ENCODE measurements at places on chromosomes 4 and X.

- no peak for DNase-seq
Measured at GRCh38 chr4:9781343-9782135, at the start of gene DRD5. Gene DRD5, plus strand, starts transcription at chr4:9781634. Its CDS starts 396 bp downstream, at chr4:9782030.

DNA sequence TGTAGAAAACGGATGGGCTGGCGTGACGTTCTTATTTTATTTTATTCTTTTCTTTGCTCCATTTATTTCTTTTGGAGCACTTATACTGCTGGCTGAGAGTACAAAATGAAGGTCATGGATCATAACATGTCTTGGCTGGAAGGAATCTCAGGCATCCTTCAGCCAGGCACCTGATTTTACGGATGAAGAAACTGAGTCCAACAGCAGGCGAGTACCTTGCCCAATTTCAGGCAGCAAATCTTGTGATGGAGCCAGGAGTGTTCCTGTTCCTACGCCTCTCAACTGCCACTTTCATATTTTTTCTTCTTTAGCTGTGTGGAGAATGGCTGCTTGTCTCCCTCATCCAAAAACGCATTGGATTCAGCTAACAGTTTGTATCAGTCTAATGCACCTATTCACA is 332.1 kb upstream of the IGFBP7 start:
- no peak for DNase-seq

DNA sequence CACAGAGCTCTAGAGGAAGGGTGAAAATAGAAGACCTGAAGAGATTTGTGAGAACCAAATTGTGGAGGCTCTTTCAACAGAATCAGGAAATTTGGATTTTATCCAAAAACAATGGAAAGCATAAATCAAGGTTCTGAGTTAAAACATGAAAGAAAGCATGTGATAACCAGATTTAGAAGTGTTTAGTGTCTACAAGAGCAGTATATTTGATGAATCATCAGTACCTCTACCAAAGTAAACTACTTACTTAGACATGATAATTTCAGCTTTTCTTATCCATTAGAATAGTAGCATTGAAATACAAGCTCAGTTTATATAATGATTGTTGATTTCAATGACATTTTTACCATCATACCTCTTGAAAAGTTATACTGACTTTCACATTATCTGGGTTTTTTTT is 25.9 kb upstream of the INTU start:
- DNase-seq, result no peak

DNA sequence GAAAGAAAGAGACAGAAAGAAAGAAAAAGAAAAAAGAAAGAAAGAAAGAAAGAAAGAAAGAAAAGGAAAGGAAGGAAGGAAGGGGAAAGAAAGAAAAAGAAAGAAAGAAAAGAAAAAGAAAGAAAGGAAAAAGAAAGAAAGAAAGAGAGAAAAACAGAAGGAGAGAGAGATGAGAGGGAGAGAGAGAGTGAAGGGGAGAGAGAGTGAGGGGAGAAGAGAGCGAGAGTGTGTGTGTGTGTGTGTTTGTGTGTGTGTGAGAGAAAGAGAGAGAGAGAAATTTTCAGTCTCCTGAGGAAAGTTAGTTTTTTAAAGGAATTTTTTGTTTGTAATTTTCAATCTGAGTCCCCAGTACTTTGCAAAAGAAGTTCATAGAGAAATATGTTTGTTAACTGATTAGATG is 504.1 kb upstream of the POU3F4 start:
- DNase-seq, result no peak

DNA sequence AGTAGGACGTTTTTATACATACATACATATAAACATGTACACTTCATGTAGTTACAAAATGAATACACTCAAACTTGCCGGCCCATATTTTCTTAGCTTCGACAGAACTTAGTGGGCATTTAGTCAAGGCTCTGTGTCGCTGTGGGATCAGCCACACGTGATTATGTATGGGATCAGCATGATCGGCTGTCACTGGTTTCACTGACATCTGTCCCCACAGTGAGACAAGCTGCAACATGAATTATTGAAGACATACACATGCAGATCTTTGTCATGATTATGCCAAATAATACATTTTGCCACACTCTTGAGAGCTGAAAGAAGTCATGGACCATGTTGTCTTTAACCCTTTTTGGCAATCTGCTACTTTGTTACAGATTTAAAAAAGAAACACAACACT is 38.2 kb upstream of the NAA11 start:
- DNase-seq, result no peak

- no peak for DNase-seq
Measured at GRCh38 chrX:132821974-132822633, 136.3 kb downstream of the HS6ST2 start.

DNA sequence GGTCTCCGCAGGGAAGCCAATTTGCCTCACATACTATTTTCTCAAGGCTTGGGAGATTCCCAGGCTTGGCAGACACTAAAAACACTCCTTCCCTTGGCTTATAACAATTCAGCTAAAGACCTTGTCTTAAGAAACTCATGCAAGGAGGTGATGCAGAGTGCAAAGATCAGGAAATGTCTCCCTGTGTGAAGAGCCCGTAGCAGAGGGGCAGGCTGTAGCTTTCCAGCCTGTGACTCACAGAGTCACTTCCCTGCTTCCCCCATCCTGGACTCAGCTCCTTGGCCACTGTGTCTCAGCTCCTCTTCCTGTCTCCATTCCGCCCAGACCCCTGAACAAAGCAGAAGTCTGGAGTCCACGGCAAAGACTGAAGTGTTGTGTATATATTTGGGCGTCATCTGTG is 56.1 kb downstream of the KDR start:
- DNase-seq, result no peak

DNA sequence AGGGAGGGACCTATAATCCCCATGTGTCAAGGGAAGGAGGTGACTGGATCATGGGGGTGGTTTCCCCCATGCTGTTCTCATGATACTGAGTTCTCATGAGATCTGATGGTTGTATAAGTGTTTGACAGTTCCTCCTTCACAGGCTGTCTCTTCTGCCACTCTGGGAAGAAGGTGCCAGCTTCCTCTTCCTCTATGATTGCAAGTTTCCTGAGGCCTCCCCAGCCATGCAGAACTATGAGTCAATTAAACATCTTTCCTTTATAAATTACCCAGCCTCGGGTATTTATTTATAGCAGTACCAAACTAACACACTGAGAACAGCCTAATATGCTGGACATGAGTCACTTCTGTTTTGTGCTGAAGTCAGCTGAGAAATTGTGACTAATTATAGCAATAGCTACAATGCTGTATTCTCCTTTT is 656.9 kb upstream of the CPEB2 start:
- DNase-seq, result no peak

- no peak for DNase-seq
Measured at GRCh38 chr4:158621729-158622128, 50.0 kb downstream of the C4orf46 start.

- DNase-seq, result no peak
Measured at GRCh38 chrX:137067147-137067546, 33.4 kb upstream of the GPR101 start.

DNA sequence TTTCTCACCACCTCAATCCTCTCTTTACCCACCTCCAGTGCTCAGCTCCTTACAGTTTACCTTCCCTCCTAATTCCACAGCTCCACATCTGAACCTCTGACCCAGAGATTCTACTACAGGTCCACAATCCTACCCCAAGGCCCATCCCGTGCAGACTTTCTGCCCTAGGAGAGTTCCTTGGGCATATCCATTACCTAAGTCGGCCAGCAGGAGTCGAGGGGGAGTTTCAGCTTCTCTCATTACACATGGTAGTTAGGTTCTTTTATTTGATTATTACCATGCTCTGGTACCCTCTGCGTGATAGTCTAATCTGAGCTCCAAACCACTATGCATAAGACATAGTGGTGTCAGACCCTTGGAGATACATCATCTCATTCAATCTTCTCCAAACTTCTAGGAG is 117.9 kb downstream of the SH3RF1 start:
- DNase-seq, result no peak

DNA sequence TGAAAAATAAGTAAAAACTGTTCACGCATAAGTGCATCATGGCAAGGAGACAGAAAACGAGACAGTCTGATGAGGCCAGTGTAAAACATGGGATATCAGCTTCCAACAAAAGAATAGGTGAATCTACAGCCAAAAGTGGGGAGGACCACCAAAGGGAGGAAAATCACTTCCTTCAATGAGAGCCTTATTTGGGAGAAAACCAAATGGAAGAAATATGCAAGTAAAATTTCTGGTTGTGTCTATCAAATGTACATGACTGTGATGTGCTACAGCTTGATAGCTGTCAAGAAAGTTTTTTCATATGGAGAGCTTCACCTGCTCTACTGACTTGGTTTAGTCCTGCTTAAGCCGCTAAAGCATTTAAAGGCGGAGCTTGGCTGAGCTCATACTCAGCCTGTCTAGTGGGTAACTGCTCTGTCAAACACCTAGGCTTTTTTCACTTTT is 66.2 kb downstream of the MAGEA1 start:
- no peak for DNase-seq

- no peak for DNase-seq
Measured at GRCh38 chr4:121308328-121308663, 72.5 kb downstream of the QRFPR start.

DNA sequence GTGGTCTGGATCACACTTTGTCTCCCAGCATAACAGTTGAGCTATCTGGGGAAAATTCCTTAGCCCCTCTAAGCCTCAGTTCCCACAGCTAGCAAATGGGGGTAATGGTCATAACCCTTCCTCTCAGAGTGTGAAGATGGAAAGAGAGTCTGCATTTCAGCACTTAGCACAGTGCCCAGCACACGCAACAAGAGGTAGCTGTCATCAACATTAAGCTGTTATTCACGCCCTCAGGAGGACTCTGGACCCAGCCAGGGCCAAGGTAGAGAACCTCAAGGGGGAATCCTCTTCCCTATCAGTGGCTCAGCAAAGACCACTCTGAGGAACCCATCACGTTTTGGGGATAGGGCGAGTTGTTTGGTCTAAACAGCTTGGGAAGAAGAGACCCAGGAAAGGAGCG is 258.6 kb downstream of the FBXW7 start:
- DNase-seq, result no peak

DNA sequence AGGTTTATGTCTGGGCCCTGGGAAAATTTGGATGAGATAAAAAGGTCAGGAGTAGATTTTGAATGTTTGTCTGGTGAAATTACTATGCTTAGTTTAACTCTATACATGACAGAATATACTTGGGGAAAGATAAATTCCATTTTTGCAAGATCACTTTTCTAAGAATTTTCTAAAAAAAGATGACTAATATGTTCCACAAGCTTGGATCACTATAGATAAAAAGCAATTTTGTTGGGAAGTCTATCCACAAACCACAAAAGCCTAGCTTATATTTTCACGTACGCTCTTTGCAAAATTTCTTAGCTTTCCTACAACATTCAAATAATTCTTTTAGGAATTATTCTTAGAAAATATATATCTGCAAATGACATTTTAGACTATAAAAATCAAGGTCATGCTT is 20.6 kb upstream of the COQ2 start:
- no peak for DNase-seq

DNA sequence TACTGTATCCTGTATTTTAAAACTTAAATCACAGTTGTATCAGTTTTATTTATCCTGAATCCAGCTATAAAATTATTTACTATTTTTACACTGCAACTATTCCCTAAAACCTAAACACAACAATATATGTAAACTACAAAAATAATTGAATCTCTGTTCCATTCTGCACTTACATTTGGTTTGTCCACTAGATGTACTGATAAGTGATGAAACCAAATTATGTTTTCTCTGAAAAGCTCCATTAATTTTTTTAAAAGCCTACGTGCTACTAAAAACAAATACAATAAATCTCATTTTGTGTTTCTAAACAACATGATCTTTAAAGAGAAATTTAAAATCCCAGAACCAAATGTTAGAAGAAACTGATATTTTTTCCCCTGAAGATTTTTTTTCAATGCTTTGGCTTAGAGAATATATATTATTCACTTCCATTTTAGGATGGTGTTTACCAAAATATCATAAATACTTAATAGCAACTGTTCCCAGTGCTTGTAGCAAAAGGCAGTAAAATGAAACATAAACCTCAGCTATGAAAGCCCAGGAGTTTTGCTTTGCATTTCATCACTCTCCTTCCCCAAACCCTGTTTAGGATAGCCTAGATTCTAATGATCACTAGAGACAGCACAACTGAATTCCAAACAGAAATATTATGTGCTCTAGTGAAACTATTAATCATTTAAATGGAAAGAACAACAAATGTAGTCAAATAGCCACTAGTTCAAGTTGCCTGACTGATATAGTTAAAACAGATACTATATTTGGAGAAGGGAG is 19.7 kb downstream of the ANTXR2 start:
- no peak for DNase-seq

GRCh38 chr4:9849538-9849920 is 68.1 kb downstream of the DRD5 start:
- no peak for DNase-seq

DNA sequence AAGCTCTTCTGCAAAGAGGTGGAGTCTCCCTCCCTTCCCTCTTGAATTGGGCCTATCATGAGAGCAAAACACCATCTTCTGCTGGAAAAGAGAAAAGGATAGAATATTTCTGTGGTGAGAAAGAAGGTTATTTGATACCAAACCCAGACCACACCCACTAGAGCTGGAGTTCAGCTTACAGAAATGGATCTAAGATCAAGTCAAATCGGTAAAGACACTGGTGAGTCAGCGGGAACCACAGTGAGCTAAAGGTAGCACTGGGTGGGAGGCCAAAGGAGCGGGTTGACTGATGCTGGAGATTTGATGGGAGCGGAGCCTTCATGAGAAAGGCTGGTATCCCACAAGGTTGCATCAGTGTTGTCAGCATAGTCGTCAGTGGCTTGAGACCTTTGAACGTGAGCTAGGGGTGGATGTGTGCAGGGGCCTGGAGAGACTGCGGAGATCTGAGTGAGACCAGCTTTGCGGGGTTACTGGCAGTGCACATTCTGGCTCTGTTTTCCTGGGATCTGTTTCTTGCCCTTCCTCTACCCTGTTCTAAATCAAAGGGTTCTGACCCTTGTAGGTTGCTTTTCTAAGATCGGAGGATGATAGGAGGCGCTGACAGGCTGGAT is 106.4 kb upstream of the SCOC start:
- DNase-seq, result no peak

DNA sequence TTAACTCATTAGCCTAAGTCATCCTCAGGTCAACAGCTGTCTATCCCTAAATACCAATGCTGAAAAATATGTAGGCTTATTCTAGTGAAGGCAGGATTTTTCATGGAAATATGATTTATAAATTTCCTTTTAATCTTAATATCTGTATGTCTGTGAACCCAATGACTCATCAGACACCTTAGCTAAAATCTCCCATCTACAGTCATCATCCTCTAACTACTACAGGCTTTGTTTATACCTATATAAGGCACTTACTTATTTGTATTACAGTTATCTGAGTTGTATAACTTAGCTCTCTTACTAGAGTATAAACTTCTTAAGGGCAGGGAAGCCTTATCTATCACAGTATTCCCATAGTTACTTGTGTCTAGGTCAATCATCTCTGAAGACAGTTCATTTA is 24.2 kb downstream of the AMMECR1 start:
- no peak for DNase-seq

GRCh38 chr4:5381961-5382441 is 326.4 kb downstream of the EVC2 start:
- DNase-seq, result no peak

DNA sequence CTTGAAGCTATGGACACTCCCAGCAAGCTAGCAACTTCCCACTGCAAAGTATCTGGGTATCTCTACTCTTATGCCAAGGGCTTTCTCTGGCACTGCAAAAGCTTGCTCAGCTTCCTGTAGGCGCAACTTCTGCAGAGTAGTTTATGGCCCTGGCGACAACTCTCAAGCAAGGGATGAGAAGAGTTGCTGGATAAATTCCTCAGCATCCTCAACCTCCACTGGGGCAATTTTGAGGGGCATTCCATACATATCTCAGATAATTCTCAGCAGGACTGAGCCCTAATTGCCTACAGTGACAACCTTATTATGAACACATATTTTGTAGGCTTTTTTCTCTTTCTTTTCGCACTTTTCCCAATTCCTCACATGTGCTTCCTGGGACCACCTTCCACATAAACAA is 31.2 kb upstream of the TAB3 start:
- DNase-seq, result no peak
